ENCODE measurements at places on chromosomes 1 and 21.
A peak's percentile ranks its signal among the peaks of the same experiment; 100 is the strongest.

GRCh38 chr21:26798856-26799751 lies 46.1 kb downstream of the ADAMTS1 start:
- H3K4me3 ChIP-seq: no peak overlapping the region
- no peaks in the 10 kb centered on the region for H3K36me3 ChIP-seq
- H3K27me3 ChIP-seq: peaks cover 5% of the 10 kb centered on the region
- DNase-seq: no peak
- no peak overlapping the region for H3K27ac ChIP-seq
- H3K4me1 ChIP-seq: no peaks in the 10 kb centered on the region

DNA sequence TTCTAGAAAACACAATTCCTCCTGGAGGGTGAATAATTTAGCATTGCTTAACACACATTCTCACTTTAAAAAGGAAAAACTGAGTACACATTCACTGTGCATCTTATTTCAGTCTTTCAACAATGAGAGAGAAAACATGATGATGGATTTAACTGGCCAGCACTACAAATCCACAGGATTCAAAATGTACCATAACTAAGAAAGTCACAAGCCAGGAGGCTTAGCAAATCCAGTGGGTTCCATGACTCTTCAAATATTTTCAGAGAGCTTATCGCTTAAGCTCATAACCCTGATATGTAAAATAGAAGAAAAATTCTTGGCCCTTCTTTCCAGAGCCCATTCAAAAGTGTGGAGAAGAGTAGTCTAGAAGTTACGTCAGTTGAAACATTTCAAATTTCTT lies 820.3 kb downstream of the LTN1 start:
- H3K4me3 ChIP-seq: no peak overlapping the region
- no peaks in the 10 kb centered on the region for H3K4me1 ChIP-seq
- H3K27ac ChIP-seq: no peak overlapping the region
- peaks cover 1% of the 10 kb centered on the region for H3K36me3 ChIP-seq

DNA sequence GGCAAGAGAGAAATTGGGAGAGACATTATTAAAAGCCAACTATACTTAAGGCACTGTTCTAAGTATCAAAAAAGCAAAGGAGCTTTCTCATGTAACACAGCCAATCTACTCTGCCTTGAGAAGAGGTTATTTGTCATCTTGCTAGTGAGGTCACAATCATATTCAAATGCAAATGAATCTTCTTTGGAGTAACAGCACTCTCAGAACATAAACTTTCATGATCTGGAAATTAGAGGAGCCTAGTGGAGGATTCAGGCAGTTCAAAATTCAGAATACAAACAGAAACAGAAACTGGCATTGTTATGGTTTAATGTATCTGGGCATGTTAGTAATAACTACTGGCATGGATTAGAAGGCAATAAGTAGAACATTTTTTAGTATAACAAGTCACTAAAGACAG lies 57.4 kb downstream of the ARID4B start:
- H3K4me1 ChIP-seq: peaks cover 39% of the 10 kb centered on the region
- no peaks in the 10 kb centered on the region for H3K27me3 ChIP-seq
- peak overlapping the region; percentile 46 for H3K27ac ChIP-seq

- no peaks in the 10 kb centered on the region for H3K27me3 ChIP-seq
- no peaks in the 10 kb centered on the region for H3K36me3 ChIP-seq
- no peak overlapping the region for H3K4me3 ChIP-seq
- DNase-seq: no peak
Observed at GRCh38 chr1:96522927-96523326, 198.7 kb upstream of the PTBP2 start.

DNA sequence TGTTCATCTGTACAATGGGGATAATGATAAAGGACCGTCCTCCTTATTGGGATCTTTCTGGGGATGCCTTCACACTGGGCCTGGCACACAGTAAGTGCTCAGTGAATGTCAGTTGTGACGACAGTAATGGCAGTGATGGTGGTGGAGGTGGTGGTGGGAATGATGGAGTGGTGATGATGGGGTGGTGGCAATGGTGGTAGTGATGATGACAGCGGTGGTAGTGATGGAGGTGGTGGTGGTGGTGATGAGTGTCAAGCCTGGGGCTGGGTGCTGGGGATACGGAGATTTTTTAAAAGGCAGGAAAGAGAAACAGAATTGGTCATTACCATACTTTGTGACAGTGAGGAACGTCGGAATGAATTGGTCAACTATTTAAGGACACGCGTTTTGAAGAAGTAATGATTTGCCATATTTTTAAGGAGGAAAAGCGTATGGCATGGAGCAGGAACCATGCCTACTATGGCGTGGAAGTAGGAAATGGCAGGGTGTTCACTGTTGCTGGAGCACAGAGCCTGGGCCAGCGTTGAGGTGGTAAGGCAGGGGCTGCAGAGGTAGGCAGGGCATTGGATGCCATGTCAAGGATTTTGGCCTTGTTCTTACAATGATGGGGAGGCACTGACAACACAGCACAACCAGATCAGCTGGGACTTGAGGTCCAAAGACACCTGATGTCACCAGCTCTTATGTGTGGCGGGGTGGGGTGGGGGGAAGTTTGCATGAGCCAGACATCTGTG lies 128.7 kb downstream of the ACTL8 start:
- no peaks in the 10 kb centered on the region for H3K27me3 ChIP-seq
- H3K36me3 ChIP-seq: no peaks in the 10 kb centered on the region
- H3K4me1 ChIP-seq: no peaks in the 10 kb centered on the region
- DNase-seq: no peak

- peaks cover 21% of the 10 kb centered on the region for H3K36me3 ChIP-seq
- no peaks in the 10 kb centered on the region for H3K27me3 ChIP-seq
- H3K4me1 ChIP-seq: peaks cover 48% of the 10 kb centered on the region
- H3K27ac ChIP-seq: no peak overlapping the region
Observed at GRCh38 chr1:199010933-199011332, 372.1 kb downstream of the PTPRC start.

- H3K27me3 ChIP-seq: peaks cover 20% of the 10 kb centered on the region
- no peaks in the 10 kb centered on the region for H3K4me1 ChIP-seq
- H3K36me3 ChIP-seq: no peaks in the 10 kb centered on the region
- DNase-seq: no peak
- H3K4me3 ChIP-seq: no peak overlapping the region
Observed at GRCh38 chr1:175043824-175044223, 20.6 kb upstream of the MRPS14 start.

GRCh38 chr1:33792651-33793050 lies 71.2 kb upstream of the HMGB4 start:
- H3K4me1 ChIP-seq: peaks cover 13% of the 10 kb centered on the region
- no peak for DNase-seq
- H3K27me3 ChIP-seq: no peaks in the 10 kb centered on the region
- H3K36me3 ChIP-seq: no peaks in the 10 kb centered on the region

GRCh38 chr1:109650609-109651008 lies 5.3 kb upstream of the GSTM4 start:
- DNase-seq: no peak
- peaks cover 15% of the 10 kb centered on the region for H3K4me1 ChIP-seq
- peaks cover 27% of the 10 kb centered on the region for H3K27me3 ChIP-seq
- H3K4me3 ChIP-seq: no peak overlapping the region
- H3K27ac ChIP-seq: no peak overlapping the region

Measured in activated CD4-positive, alpha-beta T cell treated with anti-CD3 and anti-CD28 coated beads, Interleukin-2, amount 10 ng/mL, durations not matched to agents 7 days and 5 days (primary cell).